ENCODE measurements at places on chromosomes 16 and 17.

DNA sequence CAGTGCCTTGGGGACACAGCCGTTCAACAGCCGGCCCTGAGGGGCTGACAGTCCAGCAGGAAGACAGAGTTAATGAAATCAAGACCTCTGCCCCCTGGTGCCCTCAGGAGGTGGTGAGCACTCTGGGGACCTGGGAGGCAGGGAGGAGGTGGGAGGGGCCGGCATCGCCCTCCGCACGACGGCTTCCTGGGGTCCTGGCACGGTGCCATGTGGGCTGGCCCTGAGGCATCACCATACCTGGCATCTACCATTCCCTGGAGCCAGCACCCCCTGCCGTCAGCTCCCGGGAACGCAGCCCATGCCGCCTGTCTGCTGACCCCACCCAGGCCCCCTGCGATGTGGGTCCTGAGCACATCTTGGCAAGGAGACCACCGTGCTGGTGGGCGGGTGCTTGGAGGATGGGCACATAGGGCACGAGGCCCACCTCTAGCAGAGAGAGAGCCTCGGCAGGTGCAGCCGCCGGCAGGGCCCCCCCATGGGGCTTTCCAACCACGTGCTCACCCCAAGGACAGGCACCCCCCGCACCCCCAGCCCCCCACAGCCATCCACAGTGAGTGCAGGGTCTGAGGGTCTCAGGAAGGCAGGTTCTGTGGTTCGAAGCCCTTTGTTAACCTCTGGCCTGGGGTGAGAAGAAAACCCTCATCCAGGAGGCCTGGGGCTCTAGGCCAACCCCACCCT is 52.5 kb downstream of the ZFPM1 start:
- no peak for DNase-seq

DNA sequence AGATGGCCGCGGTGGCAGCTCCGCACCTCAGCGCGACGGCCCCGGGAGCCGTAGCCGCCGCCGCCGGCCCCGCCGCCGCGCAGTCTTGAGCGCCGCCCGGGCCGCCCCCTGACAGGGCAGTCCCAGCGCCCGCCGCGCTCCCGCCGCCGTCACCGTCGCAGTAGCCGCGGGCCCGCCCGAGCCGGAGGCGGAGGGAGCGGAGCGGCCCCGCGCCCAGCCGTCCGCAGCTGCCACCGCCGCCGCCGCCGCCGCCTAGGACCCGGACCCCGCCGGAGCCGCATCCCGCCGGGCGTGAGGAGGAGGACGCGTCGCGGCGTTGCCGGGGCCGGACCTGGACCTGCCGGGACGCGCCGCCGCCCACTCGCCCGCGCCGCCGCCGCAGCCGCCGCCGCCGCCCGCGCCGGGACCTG is 218 bp downstream of the TNRC6C start:
- DNase-seq = no peak

GRCh38 chr16:68061396-68061795 is 23.8 kb upstream of the NFATC3 start:
- DNase-seq = no peak

DNA sequence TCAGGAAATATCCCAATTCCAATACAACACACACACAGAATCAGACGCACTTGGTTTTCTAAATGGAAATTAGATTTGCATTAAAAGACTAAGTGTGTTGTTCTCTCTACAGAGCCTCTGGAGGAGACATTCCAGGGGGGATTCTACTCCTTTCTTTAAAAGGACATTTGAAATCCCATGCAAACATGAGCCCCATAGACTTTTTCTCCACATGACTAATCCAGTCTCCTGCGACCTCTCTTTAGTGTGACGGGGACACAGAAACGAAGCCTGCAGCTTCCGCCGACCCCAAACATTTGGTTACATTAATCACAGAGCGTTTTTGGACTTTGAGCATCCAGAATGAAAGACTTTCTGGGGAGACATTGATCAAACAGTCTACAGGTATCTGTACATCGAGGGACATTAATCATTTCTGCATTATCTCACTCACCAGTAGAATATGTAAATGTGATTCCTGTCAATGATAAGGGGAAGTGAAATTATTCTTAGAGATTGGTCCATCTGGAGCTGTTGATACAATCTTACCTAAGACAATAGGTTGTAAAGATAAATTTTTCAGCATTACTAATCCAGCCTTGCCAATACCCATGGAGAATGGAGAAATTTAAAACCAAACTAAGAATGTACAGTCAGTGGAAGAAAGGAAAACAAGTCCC is 103.4 kb upstream of the IRX3 start:
- no peak for DNase-seq

GRCh38 chr16:87143661-87144121 is 173.5 kb downstream of the C16orf95 start:
- DNase-seq = no peak

GRCh38 chr16:53761962-53762703 is 58.2 kb downstream of the FTO start:
- no peak for DNase-seq

- no peak for DNase-seq
These were observed 114.7 kb downstream of the AMFR start for GRCh38 chr16:56310690-56311089.

DNA sequence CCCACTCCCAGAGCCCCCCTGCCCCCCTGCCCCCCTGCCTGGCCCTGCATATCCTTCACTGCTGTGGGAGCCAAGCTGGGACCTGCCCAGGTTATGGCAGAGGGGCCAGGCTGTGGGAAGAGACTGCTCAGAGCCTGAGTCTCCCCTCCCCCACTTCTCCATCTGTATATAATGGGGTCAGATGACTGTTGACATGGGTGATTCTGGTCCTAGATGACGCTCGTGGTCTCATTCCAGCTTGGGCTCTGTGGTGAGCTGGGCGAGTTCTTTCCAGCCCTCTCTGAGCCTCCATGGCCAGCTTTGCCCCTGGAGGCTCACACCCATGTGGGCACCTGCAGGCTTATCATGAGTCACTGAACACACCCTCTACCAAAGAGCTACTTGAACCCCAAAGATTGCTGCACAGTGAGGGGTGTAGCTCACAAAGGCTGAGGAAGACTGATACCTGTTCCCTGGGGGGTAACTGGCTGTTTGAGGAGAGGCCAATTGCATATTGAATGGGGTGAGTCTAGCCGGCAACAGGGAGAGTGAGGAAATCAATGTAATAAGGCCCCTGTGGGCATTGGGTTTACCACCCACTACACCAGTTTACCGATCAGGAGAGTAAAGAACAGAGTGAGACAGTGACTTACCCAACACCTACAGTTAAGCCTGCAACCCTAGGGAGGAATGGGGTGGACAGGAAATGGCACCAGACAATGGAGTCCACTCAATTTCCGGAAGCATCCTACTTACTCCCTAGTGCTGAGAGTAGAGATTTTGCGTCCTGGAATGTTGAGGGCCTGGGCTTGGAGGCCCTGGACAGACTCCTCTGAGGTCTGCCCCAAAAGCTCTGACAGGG is 4.2 kb upstream of the SREBF1 start:
- DNase-seq = no peak

DNA sequence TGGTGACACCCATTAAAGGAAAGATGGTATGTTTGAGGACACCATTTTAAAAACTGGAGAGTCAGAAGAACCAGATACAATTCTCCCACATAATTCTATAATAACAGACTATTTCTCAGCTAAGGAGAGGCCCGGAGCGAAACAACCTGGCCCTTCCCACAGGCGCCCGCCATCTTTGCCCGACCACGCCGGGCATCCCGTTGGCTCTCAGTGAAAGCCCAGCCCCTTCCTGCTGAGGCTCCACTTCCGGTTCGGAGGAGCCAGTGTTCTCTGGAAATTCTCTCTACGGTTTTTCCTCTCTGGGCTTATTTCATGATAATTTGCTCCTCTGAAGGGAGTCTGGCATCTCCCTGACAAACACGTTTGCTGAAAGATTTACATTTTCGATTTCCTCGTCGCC is 175.7 kb downstream of the AXIN2 start:
- DNase-seq = no peak

DNA sequence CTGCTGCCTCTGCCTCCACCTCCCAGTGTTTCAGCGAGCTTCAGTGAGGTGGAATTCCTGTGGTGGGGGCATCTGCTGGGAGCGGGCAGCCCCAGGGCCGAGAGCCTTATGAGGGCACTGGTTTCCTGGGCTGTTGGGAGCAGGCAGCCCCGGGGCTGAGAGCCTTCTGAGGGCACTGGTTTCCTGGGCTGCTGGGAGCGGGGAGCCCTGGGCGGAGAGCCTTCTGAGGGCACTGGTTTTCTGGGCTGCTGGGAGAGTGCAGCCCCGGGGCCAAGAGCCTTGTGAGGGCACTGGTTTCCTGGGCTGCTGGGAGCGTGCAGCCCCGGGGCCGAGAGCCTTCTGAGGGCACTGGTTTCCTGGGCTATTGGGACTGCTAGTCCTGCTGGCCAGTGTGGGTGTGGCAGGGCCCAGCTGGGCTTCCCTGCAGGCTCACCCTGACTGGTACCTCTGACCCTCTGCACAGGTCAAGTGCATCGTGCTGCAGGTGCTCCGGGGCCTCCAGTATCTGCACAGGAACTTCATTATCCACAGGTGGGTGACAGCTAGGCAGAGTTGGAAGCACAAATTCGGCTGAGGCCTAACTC is 5.6 kb downstream of the CDK10 start:
- no peak for DNase-seq

DNA sequence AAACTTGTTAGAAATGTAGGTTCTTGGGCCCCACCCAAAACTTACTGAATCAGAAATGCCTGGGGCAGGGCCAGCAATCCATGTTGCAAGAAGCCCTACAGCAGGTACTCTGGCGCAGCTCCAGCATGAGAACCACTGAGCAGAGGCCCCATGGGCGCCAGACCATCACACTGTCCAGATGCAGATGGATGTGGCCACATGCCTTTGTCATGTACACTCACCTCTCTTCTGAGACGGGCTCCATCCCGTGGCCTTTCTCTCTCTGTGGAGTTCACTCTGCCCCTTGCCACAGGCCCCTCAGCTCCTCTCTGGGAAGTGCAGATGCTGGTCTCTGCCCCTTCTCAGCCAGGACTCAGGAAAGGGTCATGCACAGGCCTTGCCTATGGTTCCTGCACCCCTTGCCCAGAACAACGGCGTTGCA is 2.3 kb upstream of the CCNF start:
- DNase-seq = no peak

GRCh38 chr16:87844809-87845208 is 24.5 kb downstream of the SLC7A5 start:
- no peak for DNase-seq

GRCh38 chr17:27241346-27241946 is 52.5 kb upstream of the WSB1 start:
- DNase-seq = no peak

DNA sequence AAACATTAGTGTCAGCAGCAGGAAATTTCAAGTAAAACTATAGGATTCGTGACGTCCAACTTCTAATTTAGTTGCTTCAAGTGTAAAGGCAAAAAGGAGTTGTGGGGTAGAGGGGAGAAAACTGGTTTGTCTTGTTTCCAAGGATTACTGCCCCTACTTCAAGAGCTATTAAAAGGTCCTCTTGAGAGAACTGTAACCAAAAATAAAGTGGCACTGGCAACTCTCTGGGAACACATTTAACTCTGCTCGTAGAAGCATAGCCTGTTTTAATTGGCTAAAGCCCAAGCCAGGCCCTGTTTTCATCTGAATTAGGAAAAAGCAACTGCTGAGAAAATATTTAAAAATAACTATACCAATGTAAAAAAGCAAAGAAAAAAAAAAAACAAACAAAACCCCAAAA is 51.8 kb upstream of the AKAP1 start:
- no peak for DNase-seq

DNA sequence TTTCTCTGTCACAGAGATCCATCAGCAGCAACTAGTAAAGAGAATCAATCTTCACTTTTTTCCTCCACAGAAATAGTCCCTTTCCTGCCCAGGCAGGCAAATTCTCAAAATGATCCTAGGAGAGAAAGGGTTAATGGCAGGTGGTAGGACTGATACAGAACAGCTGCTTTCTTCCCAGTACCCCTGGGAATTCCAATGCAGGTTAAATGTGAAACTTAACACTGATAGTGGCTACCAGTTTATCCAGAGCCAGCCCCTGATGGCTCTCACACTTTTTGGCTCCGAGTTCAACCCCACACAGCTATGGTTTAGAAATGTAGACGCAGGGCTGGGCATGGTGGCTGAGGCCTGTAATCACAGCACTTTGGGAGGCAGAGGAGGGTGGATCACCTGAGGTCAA is 22.2 kb downstream of the MARVELD3 start:
- no peak for DNase-seq

DNA sequence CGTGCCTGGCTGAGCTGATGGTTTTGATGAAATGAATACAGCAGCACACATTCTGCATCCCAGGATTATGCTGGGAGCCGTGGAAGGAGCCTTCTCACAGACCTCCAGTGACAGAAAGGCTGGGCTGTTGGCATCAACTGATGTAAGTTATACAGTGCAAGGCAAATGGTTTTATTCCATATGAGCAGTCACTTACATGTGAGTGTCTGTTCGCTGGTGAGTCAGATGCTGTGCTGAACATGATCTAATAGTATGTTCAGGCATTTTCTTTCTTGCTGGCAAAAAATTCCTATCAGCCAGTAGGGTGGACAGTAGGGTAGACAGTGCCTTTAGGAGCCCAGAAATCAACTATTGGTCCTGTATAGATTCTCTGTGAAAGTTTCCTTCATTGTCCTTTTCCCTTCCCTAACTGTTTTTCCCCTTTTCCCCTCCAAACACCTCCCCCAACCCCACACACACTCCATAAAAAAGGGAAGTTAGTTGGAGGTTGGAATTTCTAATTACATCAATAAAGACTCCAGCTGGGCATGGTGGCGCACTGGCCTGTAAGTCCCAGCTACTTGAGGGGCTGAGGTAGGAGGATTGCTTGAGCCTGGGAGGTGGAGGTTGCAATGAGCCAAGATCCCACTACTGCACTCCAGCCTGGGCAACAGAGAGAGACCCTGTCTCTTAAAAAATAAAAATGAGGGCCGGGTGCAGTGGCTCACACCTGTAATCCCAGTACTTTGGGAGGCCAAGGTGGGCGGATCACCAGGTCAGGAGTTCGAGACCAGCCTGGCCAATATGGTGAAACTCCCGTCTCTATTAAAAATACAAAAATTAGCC is 36.2 kb downstream of the LDHD start:
- DNase-seq = peak; percentile 64

DNA sequence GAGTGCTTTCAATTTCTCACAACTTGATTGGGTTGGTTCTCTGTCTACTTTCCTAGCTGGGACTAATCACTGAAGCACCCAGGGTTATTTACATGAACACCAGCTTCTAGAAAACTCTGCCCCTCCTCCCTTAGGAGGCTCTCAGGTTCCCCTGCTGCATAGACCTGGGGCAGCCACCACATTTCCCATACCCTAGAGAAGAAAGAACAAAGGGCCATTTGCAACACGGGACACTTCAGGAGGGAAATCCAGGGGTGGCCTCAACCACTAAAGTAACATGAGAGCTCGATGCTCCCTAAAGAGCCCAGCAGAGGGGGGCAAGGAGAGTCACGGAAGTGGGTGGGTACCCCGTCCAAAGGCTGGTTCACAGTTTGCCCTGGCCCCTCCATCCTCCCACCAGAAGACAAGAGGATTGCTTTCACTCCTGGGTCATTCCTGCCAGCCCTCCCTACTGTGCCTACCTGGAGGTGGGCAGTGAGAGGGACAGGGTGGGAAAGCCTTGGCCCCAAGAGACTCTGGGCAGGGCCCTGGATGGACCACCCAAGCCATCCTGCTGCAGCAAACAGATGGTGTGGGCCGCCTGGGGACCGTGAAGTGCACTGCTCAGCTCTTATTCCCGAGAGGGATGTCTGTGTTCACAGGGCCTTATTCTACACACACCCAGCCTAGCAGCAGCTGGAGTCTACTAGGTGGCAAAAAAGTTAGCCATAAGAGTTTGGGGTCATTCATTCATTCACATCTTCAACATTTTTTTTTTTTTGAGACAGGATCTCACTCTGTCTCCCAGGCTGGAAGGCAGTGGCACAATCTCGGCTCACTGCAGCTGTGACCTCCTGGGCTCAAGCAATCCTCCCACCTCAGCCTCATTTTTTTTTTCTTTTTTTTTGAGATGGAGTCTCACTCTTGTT is 392.1 kb downstream of the SOX9 start:
- no peak for DNase-seq

Data from hepatic stellate cell (primary cell).